Nucleus accumbens (tissue), 56 donors: ENCODE measurements at places on chromosomes 11 and 22.
A peak's percentile ranks its signal among the peaks of the same experiment; 100 is the strongest.

GRCh38 chr11:130103296-130103814, 33.7 kb downstream of the APLP2 start:
- no peak for DNase-seq

DNA sequence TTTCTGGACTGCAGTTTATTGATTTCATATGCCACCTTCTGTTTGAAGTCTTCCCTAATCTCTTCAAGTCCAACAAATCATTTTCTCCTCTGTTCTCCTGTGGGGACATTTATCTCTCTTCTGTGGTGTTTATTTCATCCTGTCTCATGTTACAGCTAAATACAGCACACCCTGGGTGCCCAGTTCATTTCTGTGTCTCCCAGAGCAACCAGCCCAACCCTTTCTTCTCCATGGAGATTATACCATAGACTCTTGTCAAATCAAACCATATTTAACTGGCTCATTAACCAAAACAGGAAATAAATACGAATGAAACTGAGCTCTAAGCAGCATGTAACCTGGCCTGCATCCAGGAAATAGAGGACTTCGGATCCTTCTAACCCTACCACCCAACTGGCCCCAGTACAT, at the start of gene MS4A8:
TSS of gene MS4A8 (plus strand) at position 329 of the 408 bp plus-strand sequence. CDS start 1,249 bp downstream, outside the sequence.
- no peak for DNase-seq

DNA sequence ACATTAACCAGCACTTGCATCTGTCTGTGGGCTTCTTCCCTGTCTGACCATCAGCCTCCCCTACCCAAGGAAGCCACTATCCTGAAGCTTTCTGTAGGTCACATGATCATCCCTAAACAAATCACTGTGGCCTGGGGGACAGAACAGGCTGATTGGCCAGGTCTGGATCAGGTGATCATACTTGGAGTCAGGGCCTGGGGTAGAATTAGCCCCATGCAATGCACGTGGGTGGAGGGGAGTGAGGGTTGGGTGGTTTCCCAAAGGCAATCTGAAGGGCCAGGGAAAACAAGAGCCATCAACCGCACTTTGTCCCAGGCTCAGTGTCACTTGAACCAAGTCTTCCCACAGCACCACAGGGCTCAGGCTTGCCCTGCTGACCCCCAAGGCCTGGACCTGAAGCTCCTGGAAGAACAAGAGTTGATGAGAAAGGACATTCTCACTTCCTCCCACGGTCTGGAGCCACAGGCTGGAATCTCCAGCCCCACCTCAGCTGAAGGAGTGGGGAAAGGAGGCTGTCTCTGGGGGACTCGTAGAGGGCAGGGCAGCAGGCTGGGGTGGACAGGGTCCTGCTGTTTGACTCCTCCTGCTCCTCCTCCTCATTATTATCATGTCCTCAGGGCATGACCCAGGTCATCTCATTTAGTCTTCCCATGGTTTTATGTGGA, 31.5 kb upstream of the TSPAN18 start:
- DNase-seq: no peak

DNA sequence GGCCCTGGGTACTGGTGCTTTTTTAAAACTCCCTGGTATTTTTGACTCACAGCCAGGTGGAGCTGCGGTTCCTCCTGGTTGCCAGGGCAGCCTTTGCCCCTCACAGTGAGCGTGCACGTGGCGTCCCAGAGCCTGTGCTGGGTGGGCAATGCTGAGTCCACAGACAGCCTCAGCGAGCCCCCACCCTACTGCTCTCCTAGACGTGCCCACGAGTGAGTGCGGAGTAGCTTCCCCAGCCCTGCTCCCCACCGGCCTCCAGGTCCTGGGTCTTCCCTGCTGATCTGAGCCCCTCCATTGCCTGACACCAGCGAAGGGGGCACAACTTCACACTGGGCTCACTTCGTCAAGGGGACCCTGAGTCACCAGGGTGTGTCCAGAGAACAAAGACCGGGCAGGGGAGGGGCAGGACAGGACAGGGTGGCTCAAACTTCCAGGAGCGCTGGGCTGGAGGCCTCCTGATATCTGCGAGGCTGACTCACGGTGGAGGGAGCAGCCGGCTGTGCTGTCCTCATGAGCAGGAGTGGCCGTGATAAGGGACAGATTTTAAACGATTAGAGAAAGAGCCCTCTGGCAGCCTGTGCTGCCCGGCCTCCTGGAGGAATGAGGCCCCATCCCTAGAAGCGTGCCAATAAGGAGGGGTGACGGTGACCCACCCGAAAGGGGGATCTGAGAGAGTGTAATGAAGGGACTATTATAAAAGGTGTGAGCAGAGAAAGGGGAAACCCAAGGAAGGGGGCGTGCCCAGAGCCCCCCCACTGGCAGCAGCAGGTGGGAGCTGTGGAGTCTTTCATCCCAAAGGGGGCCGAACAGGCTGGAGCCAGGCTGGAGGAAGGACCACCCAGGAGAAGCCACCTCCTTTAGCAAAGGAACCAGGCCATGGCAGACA, 129.3 kb upstream of the FGF3 start:
- DNase-seq: no peak

DNA sequence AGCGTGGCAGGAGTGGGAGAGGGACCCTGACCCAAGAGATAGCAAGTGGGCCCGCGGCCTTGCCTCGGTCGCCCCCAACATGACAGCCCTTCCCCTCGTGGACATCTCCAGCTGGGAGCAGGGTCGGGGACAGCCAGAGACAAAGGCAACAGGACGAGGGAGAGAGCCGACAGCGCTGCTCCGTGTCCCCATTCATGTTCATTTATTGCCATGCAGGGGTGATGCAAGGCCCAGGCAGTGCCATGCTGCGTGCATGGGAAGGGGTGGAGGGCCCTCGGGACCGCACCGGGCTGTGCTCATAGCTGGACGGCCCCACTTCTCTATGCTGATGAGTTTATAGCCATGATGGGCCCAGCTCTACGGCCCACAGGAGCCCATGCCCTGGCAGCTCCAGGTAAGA, 12.7 kb downstream of the MRPL23 start:
- no peak for DNase-seq

GRCh38 chr11:12066056-12066798, 44.2 kb upstream of the MICAL2 start:
- DNase-seq: no peak

GRCh38 chr11:111565114-111565720, 24.7 kb downstream of the LAYN start:
- DNase-seq: no peak

GRCh38 chr11:19463976-19464375, 223.2 kb upstream of the E2F8 start:
- no peak for DNase-seq

DNA sequence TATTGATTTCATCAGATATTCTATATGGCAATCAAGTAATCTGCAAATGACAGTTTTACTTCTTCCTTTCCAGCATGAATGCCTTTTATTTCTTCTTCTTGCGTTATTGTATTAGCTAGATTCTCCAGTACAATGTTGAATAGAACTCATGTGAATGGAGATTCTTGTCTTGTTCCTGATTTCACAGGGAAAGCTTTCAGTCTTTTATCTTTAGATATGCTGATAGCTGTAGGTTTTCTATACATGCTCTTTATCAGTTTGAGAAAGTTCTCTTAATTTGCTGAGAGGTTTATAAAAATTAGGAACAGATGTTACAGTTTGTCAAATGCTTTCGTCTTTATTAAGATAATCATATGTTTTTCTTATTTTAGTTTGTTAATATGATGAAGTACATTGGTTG, 347.2 kb downstream of the NTM start:
- no peak for DNase-seq

DNA sequence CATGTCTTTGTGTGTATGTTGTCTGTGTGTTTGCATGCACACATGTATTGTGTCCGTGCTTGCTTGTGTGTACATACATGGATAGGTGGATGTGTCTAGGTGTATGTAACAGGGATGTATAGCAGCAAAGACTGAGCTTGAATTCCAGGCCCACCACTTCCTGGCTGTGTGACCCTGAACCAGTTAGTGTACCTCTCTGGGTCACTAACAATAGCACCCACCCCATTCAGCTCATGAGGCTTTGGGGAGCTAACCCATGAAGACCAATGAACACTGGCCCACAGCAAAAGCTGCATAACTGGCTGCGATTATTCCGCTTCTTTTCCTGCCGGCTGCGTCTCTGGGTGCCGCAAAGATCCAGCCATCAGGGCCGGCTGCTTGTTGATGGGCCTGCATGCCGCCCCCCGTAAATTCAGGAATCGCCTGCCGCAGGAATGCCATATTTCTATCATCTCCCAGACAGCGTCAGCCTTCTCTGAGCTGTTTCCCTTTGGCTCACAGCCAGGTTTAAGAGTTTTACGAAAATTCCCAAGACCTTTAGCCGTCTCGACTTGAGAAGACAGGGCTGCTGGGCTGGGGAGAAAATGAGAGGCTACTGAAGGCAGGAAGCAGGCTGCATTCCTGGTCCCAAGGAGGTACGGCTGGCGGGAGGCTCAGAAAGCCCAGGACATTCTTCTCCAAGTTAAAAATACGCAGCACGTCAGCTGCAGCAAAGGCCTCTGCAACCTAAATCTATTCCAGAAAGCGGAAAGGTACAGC, 224.6 kb downstream of the MN1 start:
- no peak for DNase-seq

DNA sequence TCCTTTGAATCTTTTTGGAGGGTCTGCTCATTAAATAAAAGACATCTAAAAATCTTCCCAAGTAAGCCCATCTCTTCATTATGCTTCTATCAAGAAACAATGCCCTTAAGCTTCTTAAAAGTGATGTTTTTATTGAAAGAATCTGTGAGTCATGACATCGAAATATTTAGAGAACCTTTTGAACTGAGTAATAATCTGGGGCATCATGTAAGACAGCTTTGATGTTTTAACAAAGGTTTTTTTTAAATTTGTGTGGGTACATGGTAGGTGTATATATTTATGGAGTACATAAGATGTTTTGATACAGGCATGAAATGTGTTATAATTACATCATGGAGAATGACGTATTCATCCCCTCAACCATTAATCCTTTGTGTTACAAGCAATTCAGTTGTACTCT, 46.8 kb downstream of the PLAAT5 start:
- DNase-seq: no peak

- DNase-seq: peak; percentile 0
Measured at GRCh38 chr11:106091480-106092123, 14.1 kb downstream of the AASDHPPT start.

- DNase-seq: no peak
Measured at GRCh38 chr11:76293189-76293631, 86.9 kb upstream of the WNT11 start.

GRCh38 chr11:2530131-2530854, 85.5 kb downstream of the KCNQ1 start:
- no peak for DNase-seq

- peak; percentile 6 for DNase-seq
Measured at GRCh38 chr11:85941380-85941973, 86.3 kb downstream of the CCDC83 start.

DNA sequence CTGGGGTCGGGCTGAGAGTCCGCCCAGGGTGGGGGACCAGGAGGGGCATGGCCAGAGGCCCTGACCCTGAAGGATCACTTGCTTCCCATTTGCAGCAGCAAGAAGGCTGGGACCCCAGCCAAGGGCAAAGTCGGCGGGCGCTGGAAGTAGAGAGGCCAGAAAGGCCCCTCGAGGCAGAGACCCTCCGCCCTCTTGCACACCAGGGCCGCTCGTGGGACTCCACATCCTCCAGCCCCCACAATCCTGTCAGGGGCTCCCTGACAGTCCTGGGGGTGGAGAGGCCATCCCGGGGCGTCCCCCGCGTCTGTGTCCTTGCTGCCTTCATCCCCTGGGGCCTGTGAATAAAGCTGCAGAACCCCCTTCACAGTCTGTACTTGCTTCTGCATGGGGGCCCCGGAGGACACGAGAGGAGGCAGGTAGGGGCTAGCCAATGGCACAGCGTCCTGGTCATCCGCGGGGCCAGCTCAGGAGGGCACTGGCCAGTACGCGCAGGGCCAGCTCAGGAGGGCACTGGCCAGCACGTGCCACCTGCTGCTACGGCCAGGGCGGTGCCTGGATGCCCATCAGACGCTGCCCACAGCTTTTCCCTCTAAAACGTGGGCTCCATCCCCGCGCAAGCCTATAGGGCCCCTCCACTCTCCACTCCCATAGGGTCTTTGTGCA, 8.7 kb upstream of the MRPL23 start:
- no peak for DNase-seq

DNA sequence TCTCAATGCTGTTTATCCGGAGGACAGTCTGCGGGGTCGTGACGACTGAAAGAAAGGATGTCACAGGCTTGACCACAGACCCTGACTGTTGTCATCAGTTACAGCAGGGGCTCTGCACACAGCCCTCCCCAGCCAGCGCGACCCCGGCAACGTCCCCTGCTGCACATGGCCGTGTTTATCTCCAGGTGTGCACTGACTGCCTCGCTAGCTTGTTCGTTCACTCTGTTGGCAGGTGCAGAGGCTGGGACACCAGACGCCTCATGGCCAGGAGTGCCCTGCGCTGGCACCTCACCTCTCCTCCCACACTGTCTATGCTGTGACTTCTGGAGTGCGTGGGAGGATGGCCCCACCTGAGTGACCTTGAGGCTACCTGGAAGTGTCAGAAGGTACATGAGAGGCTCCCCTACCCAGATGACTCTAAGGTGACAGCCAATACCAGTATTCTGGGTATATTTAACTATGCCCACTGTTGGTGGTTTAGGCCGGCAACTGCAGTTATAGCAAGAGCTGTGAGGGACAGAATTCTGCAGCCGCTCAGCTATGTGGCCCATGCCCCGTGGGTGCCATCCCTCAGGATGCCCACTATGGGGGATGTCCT, 12.2 kb downstream of the MRPL21 start:
- no peak for DNase-seq

DNA sequence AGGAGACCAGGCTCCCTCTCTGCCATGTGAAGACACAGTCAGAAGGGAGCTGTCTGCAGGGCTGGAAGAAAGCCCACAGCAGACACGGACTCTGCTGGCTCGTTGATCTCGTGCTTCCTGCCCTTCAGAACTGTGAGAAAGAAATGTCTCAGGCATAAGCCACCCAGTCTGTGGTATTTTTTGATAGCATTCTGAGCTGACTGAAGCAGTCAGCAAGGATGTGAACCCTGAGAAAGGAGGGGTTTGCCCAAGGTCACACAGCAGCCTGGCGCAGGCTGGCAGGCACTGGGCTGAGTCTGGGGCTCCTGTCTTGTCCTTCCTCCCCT, 255.1 kb upstream of the B3GAT1 start:
- no peak for DNase-seq

GRCh38 chr11:65425105-65425970, 2.7 kb downstream of the NEAT1 start:
- no peak for DNase-seq

- DNase-seq: no peak
Measured at GRCh38 chr11:19281555-19281954, 40.8 kb upstream of the E2F8 start.

DNA sequence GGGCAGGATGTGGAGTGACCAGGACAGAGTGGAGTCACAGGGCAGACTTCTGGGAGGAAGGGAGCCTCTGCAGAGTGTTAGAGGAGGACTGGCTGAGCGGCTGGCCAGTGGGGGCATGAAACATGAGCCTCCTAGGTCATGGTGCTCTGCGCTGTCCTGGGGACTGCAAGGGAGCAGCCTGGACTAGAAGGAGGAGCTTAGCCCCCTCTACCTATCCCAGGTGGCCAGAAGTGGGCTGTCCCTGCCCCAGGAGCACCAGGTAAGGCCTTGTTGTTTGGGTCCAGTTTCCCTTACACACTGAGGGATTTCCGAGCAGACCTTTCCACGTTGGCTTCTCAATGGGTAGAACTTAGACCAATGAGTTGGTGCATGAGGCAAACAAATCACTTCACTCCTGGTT, 7.4 kb downstream of the PKNOX2 start:
- no peak for DNase-seq
